ENCODE measurements at places on chromosomes 12 and 14.

DNA sequence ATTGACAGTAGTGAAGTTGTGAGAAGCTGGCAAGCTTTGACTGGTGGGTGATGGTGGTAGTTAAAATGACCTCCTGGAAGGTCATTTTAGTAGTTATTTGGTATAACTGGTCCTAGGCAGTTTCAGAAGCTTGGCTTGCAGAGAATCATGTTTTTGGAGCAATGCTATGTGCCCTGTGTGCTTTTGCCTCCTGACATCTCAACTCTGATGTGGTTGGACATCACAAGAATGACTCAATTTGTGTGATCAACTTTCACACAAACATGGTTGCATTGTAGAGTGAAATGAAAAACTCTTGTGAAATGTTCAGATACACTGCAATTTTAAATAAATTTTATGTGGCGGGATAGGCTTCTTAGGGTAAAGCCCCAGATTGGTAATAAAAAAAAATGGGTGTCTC is 8.3 kb upstream of the ABCD2 start:
- no peak for DNase-seq

- DNase-seq: no peak
Measured at GRCh38 chr14:50095895-50096294, 20.5 kb downstream of the VCPKMT start.

DNA sequence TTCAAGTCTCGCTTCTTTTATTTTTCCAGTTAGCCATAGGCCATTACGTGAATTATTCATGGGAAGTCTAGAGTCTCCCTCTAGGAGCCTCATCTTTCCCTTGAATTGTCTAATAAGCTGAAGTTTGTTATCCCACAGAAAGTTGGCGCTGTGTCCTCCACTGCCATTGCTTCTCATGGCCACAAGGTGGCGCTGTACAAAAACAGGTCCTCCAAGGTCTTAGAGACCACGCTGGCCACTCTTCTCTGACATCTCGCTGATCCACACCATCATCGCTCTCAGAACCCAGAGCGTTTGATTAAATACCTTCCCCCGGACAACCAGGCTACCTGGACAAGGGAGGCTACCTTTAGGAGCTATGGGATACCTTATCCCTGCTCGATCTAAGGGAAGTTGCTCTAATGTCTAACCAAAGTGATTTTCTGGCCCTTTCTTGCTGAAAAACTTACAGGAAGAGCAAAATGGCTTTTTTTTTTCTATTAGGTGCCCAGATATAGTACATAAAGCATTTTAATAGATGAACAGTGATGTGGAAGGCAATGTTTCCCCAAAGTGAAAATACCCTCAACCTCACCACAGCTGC is 110.0 kb downstream of the CCDC60 start:
- peak; percentile 43 for DNase-seq

DNA sequence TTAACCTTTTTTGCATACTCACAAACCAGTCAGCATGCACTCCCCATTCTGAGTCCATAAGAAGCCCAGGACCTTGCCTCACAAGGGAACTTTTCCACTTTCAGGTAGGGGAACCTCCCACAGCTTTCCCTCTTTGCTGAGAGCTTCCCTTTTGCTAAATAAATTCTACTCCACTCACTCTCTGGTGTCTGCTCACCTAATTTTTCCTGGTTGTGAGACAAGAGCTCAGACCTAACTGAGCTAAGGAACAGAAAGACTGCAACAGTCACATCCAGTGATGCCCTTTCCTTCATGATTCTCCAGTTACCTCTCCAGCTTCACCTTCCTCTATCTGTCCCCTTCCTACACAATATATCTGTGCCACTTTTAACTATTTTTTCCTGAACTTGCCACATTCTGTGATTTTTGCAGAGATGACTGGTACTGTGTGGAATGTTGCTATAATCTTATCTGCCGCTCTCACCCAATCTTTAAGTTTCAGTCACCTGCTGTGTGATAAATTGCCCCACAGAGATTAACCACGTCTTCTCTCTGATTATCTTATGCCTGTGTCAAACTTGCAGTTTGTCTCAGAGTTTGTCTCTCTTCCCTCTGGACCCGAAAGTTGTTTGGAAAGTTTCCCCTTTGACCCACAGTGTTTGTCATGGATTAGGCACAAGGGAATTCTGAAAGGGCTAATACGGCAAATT is 737.1 kb upstream of the FLRT2 start:
- no peak for DNase-seq

DNA sequence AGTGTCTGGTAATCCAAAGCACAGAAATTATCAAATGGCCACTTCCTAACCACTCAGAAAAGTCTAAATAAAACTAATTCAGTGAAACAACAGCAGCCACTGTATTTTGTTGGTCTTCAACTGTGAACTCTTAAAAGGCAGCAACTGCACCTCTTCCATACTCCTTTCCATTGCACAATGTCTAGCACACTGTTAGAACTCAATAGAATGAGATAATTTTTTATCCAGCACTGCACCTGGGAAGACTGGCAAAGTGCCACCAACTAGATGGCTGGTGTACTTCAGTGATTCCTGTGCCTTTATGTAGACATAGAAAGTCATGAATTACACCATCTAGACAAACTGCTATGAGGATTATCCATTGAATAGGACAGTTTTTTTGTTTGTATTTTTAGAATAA is 26.2 kb downstream of the LGR5 start:
- DNase-seq: no peak

- DNase-seq: no peak
Measured at GRCh38 chr14:103549361-103550311, 12.8 kb downstream of the BAG5 start.
